ENCODE measurements at places on chromosomes 1 and 21.

DNA sequence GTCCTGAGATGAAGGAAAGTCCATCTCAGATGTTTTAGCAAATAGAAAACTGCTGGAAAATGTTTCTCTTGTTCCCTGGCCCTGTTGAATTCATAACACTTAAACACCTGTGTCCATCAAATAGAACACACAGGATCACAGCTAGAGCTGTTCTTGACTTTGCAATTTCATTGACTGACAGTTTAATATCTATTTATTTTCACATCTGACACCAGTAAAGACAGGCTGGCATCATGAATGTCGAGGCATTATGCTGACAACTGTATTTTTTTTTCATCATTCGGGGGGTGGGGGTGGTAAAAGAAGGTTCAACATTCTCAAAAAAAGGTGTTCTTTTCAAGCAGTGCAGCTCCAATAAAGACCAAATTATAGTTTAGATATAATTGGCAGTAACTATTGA lies 591.2 kb upstream of the PTBP2 start:
- DNase-seq = no peak

- DNase-seq = no peak
These were observed 28.4 kb downstream of the URB1 start for GRCh38 chr21:32364387-32364786.

DNA sequence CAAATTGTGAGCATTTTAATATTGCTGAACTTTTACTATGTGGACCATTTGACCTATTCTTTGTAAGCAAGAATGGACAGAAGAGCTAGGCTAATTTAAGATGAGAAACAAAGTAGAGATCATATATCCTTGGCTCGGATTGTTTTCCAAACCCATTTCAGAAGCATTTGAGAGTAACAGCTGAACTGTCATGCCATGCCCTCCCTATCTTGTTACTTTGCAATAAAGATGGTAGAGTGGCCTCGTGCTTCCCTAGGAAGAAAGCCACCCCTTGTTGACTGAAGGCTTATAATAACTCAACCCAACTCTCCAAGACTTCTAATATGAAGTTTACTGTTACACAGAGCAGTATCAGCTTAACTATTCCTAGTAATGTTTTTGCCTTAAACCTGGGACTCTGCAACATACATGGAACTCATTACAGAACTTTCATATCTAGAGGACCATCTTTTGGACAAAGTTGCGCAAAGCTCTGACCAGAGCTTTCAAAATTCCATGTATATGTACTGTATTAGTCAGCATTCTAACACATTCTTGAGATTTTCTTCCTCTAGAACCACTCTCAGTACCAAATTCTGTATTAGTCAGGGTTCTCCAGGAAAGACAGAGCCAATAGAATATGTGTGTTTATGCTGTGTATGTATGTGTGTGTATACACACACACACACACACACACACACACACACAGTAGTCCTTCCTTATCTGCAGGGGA lies 68.7 kb downstream of the ADAMTS1 start:
- DNase-seq = peak; percentile 37

DNA sequence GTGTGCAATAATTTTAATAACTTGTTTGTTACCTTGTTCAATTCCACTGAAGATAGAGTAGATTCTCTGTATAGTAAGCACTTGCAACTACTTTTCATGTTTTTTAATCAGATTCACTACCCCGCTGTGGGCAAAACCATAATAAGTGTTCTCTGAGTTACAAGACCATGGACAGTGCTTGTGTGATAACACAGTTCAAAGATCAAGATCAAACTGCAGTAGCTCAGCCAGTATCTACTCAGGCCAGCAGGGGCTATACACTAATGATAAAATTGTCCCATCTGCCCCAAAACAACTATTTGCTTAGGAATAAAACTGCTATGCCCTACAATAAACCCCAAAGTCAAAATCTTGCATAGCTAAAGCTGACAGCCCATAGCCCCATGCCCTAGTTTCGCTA lies 129.6 kb downstream of the LRRC7 start:
- DNase-seq = no peak

DNA sequence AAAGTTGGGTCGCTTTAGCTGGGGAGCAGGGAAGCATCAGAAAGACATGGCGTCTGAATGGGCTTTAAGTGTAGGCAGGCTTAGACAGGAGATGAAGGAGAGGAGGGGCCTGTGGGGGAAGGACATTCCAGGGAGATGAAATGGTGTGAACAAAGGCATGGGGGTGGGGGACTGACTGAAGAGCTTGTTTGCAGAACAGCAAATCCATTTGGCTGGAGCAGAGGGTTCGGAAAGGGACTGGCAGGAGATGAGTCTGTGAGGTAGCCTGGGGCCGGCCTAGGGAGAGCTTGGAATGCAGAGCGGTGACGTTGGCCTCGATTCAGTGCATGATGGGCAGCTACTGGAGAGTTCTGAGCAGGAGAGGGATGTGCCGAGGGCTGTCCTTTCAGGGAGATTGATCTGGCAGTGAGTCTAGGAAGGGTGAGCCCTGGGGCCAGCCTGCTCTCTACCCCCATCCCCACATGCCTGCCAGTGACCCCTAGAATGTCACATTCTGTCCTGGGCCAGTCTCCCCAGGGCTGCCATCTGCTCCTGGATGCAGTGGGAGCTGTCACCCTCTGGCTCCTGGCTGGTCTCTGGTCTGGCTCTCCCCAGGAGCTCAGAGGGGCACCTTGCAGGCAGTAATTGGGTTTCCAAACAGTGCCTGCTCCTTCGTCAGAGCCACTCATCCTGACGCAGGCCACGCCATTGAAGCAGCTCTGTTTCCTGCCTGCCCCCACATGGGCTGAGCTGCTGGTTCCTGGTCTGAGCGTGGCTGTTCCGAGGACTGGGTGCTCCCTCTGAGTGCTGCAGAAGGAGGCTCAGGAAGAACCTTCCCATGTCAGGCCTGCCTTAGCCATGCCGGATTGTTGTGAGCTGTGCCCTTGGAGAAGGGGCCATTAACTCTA lies 22.3 kb upstream of the TMEM222 start:
- DNase-seq = peak; percentile 100

DNA sequence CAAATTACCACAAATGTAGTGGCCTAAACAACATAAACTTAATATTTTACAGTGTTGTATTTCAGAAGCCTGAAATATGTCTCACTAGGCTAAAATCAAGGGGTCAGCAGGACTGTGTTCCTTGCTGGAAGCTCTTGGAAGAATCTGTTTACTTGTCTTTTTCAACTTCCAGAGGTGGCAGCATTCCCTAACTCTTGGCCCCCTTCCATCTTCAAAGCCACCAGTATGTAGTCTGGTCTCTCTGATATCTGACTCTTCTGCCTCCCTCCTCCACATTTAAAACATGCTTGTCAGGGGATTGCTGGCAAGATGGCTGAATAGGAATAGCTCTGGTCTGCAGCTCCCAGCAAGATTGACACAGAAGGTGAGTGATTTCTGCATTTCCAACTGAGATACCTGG lies 567.5 kb downstream of the PLA2G4A start:
- no peak for DNase-seq

Measured in epithelial cell of esophagus (primary cell).